ENCODE measurements at places on chromosomes 12 and 14.

DNA sequence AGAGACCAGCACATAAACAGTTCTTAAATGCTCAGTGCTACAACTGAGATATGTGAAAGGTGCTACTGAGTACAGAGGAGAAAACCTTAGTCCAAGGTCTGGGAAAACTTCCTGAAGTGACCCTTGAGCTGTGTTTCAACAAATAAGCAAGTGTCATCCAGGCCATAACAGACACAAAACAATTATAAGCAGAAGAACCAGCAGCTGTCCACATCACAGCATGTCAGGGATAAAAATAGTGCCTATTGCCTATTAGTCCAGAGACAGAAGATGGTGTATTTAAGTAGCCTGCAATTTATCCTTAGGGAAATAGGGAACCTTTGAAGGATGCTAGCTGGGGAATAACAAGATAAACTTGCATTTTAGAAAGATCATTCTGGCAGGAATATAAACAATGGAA lies 237.8 kb downstream of the SPTSSA start:
- no peak for DNase-seq

DNA sequence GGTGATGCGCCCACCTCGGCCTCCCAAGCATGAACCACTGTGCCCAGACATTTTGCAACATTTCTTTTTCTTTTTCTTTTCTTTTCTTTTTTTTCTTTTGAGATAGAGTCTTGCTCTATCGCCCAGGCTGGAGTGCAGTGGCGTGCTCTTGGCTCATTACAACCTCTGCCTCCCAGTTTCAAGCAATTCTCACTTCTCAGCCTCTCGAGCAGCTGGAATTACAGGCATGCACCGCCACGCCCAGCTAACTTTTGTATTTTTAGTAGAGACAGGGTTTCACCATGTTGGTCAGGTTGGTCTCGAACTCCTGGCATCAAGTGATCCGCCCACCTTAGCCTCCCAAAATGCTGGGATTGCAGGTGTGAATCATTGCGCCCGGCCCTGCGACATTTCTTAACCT lies 7.6 kb upstream of the CDC42BPB start:
- DNase-seq: no peak

GRCh38 chr14:101500061-101500460 lies 61.2 kb upstream of the DIO3 start:
- DNase-seq: no peak

DNA sequence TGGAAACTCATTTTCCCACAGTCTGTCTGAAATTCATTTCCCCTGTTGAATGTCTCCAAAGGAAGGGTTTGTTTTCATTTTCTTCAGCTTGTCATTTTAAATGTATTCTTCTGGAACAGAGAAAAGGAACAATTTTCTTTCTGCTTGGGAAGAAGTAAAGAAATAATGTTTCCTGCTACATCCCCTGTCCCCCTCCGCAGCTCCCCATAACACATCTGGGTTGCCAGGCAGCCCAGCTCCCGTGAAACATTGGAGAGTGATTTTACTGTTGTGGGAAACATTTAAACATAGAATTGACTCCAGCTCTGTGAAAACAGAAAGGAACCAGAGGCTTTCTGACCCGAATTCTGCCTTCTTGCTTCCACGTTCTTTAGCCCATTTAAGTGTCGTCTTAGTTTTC lies 159.5 kb downstream of the TMEM132C start:
- DNase-seq: no peak

GRCh38 chr12:121216102-121216501 lies 6.2 kb downstream of the P2RX4 start:
- no peak for DNase-seq
